Activated T-cell treated with anti-CD3 and anti-CD28 coated beads for 48 hours (primary cell): ENCODE measurements at places on chromosomes 7 and 10.

GRCh38 chr7:142359694-142360279, 101.9 kb upstream of the PRSS58 start:
- DNase-seq = no peak

DNA sequence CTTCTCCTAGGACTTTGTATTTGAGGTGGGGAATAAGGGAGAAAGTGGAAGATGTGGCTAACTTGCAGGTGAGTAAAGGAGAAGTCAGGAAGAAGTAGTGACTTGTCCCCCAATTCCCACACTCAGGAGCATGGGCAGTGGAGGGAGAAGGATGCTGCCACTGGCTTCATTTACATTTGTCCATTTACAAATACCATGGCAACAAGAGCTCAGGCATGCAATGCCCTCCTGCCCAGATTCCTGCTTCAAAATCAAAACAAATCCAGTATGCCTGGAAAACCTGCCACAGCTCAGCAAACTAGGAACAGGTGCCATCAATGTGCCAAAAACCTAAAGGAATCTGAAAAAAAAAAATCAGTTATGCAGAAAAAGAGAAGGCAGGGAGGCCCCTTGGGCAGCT, 139.9 kb downstream of the KCNMA1 start:
- DNase-seq = no peak

- DNase-seq = no peak
Measured at GRCh38 chr10:109173937-109174336, 749.4 kb downstream of the XPNPEP1 start.

DNA sequence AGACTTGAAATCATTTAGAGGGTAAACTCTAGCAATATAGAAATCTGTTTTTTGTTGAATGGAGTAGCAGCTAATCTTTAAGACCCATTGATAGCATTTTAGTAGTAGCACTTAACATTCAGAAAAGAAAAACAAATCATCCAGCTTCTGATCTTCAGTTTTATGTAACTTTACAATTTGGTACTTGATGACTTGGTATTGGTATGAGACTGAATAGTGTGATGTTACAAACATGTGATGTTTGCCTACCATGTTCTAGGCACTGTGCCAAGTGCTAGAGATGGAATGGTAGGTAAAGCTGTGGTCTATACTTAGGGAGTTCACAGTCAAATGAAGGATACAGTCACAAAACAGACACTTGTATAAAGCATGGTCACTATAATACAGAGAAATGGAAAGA, 21.3 kb downstream of the ZEB1 start:
- DNase-seq = no peak
